Right lung (tissue), 10 donors: ENCODE measurements at places on chromosomes 6 and 20. TPM values are rescaled to one million over a fixed set of nuclear protein-coding genes. Genes with fewer than 3 reads are reported as not detected.

GRCh38 chr6:47165918-47166317, 123.8 kb upstream of the ADGRF1 start:
- no peak for DNase-seq

GRCh38 chr20:63344616-63345327, 16.4 kb downstream of the CHRNA4 start:
- DNase-seq, result peak; percentile 40

DNA sequence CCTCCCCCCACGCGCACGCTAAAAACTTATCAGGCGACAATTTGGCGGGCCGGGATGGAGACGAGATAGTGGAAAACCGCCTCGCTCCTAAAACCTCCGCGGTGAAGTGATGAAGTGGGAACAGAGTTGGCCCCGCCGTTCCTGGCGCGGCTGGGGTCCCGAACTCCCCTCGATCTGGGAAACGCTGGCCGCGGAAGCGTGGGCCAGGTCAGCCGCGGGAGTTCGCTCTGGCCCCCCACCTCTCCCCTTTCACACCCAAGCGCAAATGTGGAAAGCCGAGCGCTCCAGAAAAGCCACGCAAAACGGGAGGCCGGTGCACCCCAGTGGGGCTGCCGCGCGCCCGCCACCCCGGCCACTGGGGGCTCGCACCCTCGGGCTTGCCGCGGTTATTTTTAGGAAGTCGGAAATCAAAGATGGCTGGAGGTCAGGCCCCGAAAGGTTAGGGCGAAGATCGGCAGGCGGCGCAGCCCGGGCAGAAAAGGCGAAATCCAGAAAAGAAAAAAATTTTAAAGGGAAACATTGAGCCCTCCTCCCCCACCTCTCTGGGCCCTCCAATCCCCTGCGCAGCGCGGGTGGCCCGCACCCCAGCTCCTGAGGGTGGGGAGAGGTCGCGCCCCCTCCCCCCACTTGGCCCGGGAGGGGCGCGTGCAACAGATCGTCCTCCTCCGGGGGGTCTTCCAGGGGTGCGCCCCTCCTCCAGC, 1.0 kb downstream of the SALL4 start:
- DNase-seq, result peak; percentile 41

TRDN gene
- polyA plus RNA-seq, result 0.33 TPM

DNA sequence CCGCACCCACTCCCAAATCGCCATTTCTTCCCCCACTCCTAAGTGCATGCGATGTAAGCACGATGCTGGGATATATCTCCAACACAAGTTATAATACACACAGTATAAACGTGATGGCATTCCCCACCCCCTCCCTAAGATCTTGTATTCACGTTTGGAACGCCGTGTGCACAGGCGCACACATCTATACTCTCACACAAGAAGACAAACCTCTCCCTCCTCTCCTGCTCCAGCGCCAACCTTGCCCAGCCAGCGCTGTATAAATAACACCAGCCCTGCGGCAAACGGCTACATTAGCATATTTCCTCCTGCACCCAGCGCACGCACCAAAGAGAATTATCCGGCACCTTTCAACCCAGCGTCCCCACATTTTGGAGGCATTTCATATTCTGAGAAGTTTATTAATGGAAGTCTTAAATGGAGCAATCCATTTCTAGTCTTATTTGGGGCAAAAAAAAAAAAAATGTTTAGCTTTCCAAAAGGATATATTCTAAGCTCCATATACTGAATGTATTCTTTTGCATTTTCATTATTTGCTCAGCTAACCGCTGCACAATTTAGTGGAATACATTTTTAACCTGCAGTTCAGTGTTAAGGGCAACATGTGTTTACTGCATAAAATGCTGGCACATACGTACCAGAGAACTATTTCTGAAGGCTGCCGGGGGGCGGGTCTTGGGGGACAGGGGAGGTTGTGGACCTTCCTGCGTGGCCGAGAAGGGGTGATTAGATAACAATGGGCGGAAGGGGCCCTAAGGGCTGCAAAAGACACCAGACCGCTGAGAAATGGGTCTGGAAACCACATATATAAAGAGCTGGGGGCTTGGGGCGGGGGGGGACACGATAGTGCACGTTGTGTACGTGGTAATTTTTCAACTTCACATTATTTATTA, 1.1 kb upstream of the SLC22A23 start:
- no peak for DNase-seq

- DNase-seq, result peak; percentile 72
Measured at GRCh38 chr6:15244620-15245360, 1.1 kb upstream of the JARID2 start.

- no peak for DNase-seq
Measured at GRCh38 chr6:44534291-44534690, 146.8 kb downstream of the CDC5L start.

GRCh38 chr20:42027746-42028268, 409.6 kb upstream of the CHD6 start:
- no peak for DNase-seq
